ENCODE measurements at places on chromosomes 5 and 9.

DNA sequence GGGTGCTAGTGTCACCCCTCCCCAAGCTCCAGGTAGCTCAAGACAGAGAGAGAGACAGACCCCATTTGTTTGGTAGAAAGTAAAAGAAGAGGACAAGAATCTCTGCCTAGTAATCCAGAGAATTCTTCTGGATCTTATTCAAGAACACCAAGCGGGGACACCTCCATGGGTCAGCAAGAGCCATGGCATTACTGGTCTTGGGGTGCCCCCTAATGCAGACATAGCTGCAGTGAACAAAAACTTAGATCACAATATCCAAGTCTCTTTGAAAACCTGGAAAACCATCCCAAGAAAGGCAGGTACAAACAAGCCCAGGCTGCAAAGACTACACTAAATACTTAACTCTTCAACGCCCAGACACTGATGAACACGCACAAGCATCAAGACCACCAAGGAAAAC lies 29.9 kb upstream of the PDE4D start:
- DNase-seq = peak; percentile 2

DNA sequence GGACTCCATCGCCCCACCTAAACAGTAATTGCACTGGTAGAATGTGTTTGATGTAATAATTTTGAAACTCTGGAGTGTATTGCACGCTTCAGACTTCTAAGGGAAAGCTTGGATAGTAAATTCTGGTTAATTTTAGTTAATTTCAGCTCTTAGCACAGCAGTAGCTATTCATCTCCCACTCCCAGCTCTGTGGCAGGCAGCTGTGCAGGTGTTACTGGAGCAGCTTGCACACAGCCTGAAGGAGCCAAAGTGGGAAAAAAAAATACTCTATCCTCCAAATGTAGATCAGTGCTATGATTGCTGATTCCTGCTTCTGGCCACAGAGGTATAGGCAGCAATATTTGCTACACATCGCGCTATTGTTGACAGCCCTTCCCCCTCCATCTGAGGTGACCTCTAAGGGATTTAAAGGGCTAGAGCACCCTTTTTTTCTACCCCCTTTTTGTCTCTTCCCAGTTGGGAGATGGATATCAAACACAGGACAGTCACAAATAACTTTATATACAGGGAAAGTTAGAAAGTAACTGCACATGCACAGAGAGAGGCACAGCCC lies 97.4 kb downstream of the KCTD16 start:
- DNase-seq = no peak

GRCh38 chr5:36908544-36909260 lies 32.1 kb downstream of the NIPBL start:
- no peak for DNase-seq

DNA sequence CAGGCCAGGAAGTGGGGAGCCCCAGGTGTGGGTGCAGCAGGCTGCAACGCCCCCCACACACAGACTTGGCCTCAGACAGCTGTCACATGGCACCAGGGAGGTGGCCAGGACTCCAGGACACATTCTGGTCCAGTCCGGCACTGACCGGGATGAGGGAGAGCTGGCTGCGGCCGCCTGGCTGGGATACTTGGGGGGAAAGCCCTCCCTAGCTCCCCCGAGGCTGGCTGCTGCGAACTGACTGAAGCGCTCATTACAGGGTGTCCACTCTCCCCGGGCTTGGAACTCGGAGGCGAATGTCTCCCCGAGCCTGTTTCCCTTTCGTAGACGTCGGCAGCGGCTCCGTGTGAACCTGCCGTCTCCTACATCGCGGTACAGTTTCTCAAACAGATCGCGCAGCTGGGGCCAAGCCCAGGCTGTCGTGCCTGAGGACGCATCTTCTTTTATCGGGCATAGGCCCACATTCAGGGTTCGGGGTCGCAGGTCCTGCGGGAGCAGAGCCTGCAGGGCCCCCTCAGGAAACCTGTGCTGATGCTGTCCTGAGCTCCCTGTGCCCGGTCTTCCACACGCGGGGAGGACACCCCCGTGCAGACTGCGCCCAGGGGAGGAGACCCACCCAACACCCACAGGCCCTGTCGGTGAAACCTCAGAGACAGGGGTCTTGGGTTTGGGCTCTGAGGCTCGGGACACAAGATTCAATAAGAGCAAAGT lies 19.8 kb downstream of the NACC2 start:
- no peak for DNase-seq

DNA sequence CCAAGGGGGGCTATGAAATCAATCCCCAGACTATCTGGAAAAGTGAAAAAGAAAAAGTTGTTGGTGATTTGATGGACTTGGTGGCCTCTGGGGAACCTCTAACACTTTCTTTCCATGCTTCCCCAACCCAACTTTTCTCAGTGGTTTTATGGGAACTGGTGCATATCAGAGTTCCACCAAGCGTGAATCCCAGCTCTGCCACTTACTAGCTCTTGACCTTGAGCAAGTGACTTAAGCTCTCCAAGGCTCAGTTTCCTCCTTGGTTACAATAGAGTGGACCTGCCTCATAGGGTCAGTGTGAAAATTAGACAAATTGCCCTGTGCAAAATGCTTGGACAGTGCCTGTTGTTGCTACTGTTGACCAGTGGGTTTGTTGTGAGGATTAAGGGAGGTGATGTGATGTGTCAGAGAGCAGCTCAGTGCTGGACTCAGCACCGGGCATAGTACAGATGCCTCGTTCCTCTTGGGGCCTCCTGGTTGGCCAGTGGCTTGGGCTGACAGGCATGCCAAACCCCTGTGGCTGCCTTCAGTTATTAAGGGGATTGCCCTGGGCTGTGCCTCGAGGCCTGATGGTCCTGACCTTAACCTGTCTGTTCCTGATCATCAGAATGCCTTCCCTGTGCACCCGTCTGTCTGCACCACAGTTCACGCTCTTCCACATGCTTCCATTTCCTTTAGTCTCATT lies 49.3 kb downstream of the COL15A1 start:
- no peak for DNase-seq

DNA sequence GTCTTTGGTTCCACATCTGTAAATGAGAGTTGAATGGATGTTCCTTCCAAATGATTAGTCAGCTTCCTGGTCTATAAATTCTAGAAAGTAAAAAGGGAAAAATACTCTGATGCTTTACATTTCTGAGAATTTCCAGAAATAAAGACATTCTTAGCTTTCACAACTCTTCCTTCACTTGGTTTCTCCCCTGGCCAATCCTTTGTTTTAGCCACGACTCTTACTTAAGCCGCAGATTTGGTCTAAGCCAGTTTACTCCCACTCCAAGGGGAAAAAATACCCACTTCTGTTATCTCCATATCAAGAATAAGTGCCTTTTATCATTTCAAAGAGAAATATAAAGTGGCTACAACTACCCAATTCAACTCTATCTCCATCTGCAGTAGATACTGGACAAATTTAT lies 29.7 kb downstream of the PWWP2A start:
- no peak for DNase-seq

DNA sequence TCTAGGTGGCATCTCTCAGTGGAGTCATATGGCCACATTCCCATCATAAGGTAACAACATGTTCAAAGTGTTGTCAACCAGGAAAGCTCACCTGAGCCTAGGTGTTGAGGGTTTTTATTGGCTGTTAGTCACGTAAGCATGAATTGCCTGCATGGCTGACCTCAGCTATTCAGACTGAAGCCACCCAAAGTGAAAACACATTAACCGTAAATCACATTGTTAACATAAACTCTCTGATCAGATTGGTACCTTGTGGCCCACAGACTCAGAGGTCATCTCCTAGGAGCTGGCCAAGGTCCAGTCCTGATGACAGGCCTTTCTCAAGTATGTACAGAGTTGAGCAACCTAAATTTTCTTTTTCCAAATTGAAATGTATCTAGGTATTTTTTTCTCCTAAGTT lies 26.7 kb downstream of the SRFBP1 start:
- no peak for DNase-seq

- no peak for DNase-seq
Measured at GRCh38 chr5:140242099-140242498, 60.8 kb downstream of the PFDN1 start.

GRCh38 chr5:37005946-37006540 lies 129.5 kb downstream of the NIPBL start:
- DNase-seq = peak; percentile 7

DNA sequence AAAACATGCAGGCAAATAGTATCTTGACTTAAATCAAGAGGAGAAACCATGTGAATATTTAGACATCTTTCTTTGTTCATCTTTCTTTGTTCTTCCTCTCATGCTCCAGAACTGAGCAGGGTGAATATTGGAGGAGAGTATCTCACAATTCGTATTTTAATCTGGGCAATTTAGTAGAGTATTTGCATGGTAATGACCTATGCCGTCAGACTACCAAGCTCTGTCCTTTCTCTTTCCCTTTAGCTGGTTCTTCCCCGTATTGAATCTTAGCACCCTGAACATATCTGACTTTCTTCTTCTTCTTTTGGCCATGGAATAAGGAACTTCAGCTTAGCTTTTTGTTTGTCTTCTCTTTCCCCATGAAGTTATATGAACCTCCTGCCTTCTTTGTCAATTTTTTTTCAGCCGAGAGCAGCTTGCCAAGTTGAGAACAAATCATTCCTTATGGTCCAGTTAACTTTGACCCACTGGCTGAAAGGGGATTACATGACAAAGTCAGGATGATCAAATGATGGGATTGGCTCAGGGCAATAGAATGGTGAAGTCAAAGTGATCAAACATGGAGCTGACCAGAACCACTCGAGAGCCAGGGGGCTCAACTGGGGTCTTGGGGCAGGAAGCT lies 95.8 kb downstream of the DAPK1 start:
- DNase-seq = no peak

GRCh38 chr5:76852772-76853171 lies 3.0 kb downstream of the S100Z start:
- DNase-seq = no peak

GRCh38 chr5:36792560-36793180 lies 83.9 kb upstream of the NIPBL start:
- DNase-seq = no peak

GRCh38 chr5:58056546-58056945 lies 403.3 kb downstream of the PLK2 start:
- no peak for DNase-seq

DNA sequence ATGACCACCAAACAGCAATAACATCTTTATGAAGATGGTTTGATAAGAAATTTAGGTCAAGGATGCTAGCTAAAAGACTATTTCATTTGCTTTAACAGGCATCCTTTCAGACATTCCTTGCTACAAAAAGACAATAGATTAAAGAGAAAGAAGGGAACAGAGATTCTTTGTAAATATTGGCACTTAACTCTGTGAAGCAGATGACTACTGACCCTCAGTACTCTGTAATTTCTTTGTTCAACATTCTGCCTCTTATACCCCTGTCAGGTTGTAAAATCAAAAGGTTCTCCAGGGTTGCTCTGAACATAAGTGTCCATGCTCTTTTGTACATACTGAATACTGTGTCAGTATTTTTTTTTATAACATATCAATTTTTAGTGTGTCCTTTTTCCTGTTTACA lies 610.6 kb upstream of the GRAMD2B start:
- DNase-seq = no peak

GRCh38 chr5:126780165-126780827 lies 3.4 kb downstream of the LMNB1 start:
- DNase-seq = peak; percentile 66

DNA sequence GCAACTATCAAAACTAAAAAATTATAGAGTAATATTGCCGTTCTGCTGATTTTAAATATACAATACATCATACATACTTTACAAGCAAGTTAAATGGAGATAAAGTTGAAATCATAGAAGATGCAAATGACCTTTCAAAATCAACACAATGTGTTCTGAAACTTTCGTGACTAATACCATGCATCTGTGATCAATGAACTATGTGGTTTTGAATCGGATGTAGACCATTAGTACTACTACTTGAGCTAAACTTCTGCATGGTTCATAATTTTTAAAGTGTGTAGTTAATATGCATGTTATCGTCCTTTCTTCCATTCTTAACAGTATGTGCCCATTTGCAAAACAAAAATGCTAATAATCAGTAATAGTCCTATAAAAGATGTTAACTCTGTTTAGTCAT lies 11.3 kb upstream of the PHF2 start:
- no peak for DNase-seq

- no peak for DNase-seq
Measured at GRCh38 chr9:116409129-116409528, 255.5 kb downstream of the PAPPA start.

DNA sequence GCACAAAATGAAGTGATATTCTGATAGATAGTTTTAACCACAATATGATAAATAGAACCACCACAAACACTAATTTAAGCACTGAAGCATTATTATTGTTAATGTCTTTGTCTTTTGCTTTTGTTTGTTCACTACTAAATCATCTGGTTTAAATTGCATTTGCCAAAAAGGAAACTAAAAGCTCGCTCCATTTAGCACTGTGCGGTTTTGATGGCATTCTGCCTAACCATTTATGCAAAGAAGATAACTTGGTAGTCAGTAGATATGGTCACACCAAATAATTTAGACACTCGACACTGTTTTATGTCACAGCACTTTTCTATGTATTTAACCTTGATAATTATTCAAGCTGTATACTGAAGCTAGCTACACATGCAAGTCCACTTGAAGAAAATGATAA lies 849.8 kb upstream of the CDH6 start:
- DNase-seq = no peak
